ENCODE measurements at places on chromosomes 2 and 18. TPM values are rescaled to one million over a fixed set of nuclear protein-coding genes. Genes with fewer than 3 reads are reported as not detected.

DNA sequence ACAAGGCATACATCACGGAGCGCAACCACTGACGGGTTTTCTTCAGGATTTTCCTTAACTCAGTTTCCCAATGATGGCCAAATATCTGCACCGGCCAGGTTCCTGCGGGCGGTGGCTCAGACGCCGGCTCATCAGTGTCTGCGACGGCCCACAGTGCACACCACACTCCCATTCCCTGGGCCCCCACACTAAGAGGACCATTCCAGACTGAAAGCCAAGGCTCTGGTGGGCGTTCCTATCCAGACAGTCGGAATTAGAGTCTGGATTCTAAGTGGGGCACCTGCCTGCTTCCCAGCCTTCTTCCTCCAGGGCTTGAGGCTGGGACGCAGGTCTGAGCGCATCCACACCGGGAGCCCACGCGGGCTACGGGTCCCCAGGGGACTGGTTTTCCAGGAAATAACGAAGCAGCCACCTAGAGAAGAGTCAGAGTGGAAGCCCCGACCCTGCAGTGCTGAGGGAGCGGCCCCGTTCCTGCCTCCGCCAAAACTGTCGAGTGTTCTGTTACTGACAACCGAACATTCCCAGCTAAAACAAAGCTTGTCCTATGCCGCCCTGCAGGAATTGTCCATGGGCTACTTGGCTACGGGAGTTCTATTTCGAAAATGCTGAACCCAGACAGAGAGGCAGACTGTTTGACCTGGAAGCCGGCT, 75.3 kb downstream of the TMEM18 start:
- DNase-seq, result no peak

Gene KRCC1
- 10.6 TPM for total RNA-seq

DNA sequence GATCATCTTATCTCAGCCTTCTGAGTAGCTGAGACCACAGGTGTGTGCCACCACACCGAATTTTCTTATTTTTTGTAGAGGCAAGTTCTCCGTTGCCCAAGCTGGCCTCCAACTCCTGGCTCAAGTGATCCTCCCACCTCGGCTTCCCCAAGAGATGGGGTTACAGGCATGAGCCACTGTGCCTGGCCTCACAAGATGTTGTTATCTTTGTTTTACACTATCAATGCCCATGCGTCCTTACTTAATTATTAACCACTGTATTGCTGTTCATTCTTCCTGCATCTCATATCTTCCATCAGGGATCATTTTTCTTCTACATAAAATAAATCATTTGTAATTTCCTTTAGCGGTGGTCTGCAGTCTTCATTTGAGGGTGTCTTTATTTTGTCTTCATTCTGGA, 181.9 kb downstream of the TGIF1 start:
- DNase-seq, result no peak

DNA sequence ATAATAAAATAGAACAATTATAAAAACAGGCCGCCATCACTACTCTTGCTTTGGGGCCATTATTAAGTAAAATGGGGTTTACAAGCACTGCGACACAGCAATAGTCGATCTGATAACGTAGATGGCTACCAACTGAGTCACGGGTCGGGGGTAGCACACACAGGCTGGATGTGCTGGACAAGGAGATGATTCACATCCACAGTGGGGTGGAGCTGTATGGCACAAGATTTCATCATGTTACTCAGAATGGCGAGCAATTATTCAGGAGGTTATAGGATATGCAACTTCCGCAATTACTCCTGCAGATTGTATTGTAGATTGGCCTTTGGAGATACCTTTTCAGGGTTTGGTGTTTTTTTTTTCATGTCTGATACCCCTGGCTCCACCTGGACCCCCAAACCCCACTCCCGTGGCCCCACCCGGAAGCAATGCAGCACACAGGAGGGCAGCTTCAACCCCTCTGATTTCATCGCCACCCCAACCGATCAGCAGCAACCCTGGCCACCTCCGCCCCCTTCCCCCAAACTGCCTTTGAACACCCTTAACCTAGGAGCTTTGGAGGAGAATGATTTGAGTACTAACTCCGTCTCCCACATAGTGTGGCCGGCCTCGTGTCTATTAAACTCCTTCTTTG, 21.4 kb upstream of the MLPH start:
- DNase-seq, result no peak

Gene DNAJB2
- total RNA-seq, result 20.8 TPM

- no peak for DNase-seq
Observed at GRCh38 chr2:162370931-162371330, 27.0 kb downstream of the GCA start.

Gene SERPINB12
- total RNA-seq, result not detected

- DNase-seq, result no peak
Observed at GRCh38 chr2:42843611-42844010, 51.2 kb upstream of the HAAO start.

- no peak for DNase-seq
Observed at GRCh38 chr18:73785300-73785699, 362.3 kb downstream of the FBXO15 start.

GRCh38 chr2:130963196-130963848, 126.6 kb downstream of the ARHGEF4 start:
- DNase-seq, result no peak

- DNase-seq, result no peak
Observed at GRCh38 chr2:221124532-221125240, 447.4 kb downstream of the EPHA4 start.

DNA sequence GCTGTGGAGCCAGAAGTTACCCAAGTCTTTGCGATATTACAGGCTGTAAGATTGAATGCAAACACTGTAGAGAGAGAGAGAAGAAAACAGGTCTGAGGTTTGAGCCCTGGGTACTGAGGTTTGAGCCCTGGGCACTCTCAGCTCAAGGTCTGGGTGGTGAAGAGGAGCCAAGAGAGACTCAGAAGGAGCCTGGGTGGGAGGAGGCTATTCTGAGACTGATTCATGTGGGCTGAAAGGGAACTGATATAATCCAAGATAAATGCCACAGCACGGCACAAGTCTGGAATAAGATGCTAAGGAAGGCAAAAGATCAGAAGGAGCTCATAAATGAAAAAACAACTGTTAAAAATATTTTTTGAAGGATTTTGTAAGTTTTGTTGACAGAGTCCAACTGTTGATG, 407.6 kb upstream of the HS6ST1 start:
- DNase-seq, result no peak

Gene ACTG2
- total RNA-seq, result 0.97 TPM

DNA sequence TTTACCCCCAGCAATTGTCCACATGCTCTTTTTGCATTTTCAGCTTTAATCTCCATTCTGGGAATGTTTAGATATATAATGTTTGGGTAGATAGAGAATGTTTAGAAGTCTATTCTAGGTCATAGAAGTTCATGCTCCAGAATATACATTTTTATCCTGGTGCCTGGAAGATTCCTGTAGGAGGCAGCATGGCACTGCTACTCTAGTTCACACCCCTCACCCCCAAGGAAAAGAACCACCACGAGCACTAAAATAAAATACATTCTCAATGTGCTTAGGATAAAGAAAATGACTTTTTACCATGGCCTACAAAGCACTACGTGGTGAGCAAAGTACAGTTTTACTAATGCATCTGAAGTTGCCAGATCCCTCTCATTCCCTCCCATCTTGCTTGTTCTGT, 53.8 kb downstream of the MYO1B start:
- no peak for DNase-seq

Gene NOSTRIN
- total RNA-seq, result 0.26 TPM

Gene FBXO15
- 0.29 TPM for total RNA-seq

DNA sequence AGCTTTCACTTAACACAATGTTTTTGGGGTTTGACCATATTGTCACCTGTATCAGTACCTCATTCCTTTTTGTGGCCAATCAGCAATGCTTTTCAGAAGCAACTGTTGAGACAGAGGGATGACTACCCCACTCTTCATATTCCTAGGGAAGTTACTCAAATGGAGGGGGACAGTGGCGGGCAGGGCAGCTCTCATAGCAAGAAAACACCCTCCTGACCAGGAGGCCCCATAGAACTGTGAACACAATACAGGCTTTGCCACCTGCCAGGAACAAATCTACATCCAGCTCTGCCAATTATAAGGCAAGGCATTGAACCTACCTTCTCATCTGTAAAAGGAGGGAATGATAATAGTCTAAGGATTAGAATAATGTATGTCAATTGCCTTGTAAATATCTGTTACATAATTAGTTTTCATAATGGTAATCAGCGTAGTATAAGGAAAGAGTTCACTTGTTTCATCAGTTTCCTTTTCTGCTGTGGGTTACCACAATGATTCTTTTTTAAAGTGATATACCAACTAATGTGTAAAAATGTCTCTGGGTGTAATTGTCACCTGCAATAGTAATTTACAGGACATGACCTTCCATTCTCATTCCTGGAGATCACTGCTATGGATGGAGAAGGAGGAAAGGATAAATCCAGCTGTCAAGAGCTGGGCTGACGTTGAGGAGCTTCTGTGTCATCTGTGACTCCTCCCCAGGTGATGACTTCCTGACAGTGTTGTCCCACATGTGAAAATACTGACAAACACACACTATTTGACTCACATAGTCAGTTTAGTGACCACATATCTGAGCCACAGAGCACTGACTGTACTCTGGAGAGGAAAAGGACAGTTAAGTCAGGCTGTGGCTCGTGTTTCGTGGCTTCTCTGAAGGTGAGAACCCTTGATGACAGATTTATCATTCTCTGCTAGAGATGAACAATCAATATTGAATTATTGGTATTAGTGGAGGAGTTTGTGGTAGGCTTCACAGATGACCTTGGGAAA, 13.5 kb downstream of the ALPK2 start:
- DNase-seq, result peak; percentile 88

Gene LIMS3
- total RNA-seq, result 0.69 TPM

- peak; percentile 74 for DNase-seq
Observed at GRCh38 chr18:58565021-58565420, 63.9 kb downstream of the ALPK2 start.

DNA sequence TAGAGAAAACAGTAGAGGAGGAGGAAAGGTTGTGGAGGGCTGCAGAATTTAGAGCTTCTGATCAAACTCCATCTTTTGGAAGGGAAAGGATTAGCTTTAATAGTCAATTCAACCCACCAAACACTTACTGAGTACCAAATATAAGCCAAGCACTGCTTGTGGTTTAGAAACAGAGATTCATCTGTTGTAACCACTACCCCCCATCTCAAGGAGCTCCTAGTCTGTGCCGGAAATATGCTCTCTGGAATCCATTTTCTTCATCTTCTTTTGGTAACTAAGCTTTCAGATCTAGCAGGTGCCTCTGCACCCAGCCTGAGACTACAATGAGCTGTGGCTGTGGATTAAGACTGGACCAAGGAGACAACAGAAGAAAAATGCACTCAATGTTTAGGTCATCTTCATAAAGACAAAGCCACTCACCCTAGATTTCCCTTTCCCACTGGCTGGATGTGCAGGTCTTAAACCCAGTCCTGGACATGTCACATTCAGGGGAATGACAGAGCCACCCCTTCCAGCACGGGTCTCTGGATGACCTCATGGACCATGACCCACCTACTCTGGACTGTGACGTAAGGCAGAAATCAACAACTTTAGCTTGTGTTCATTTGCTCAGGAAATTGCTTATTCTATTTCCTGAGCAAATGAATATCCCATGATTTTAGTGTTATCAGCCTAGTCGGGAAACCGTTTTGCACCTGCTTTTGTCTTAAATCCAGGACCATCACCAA, 52.9 kb downstream of the EPB41L3 start:
- no peak for DNase-seq

DNA sequence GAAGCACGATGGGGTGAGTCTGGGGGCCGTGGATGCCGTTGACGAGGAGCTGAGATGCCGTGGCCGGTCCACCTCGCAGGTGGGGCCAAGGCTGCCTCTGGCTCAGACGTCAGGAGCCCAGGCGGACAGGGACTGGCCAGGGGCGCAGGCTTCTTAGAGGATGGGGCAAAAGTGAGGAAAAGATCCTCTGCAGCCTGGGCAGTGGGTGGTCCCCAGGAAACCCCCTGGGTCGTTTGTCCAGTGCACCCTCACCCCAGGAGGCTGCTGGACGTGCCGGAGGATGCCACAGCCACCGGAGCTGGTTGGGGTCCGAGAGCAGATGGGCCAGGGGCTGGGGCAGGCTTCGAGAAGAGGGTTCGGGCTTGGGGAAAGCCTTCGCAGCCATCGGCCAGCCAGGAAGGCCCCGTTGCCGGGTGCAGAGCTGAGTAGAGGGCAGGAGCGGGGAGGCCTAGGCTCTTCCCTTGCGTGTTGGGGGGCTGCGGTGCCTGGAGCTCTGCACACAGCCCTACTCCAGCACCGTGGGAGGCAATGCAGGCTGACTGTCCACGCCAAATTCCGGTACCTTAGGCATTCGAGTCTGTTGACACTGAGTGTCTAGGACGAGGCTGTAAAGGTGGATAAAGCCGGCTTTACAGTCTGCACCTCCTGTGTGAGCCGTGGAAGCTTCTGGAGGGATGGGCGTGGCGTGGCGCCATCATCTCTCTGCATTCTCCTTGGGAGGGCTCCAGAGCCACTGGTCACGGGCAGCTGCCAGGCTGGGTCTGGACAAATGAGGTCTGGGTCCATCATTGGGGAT, 18.8 kb downstream of the GPC1 start:
- DNase-seq, result no peak

DNA sequence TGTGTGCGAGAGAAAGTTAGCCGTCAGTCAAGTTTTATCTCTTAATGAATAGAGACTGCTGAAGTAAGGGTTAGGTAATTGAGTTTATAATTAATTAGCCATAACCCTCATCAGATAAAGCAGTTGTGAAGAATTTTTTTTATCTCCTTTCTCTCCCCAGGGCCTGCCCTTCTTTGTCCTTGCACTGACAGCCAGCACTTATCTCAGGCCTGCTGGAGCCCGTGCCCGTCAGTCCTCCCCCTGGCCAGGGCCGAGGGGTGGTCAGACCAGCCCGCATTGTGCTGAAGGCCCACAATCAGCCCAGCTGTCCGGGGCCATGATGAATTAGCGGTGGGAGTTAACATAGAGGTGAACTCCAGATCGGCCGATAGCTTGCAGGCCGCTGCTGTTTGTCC, 315.7 kb downstream of the GBX2 start:
- no peak for DNase-seq

DNA sequence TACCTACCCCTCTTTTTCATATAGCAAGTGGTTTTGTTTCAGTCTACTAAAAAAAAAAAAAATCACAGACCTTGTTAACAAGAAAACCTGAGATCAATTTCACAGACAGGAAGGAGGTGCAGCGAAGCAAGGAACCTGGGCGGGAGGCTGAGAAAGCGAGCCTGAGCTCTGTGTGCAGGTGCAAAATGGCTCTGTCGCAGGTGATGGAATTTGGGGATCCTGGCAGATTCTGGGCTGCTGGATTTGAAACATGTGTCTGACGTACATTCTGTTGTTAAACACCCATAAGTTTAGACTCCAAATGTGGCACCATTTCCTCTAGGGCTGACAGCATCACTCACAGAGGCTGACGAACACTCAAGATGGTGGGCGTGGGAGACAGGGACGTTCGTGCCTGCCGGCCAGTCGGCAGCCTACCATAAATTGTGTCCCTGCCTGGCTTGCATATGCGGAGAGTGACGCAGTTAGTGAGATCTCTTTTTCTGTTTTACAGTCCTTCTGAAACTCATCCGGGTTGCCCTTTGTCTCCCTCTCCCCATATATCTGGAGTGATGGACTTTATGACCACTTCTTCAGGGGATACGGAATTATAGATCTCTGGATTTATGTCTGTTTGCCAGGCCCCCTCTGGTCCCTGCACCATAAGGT, 8.8 kb upstream of the DDX1 start:
- DNase-seq, result no peak

- DNase-seq, result no peak
Observed at GRCh38 chr2:230700447-230700846, 12.2 kb upstream of the CAB39 start.
